Caudate nucleus (tissue), 63 donors: ENCODE measurements at places on chromosomes 5 and 9.

GRCh38 chr9:130896233-130897014 lies at the start of gene QRFP:
Gene QRFP, minus strand, starts transcription at chr9:130896812. Its CDS starts 2,974 bp downstream, at chr9:130893838.
- DNase-seq: no peak

DNA sequence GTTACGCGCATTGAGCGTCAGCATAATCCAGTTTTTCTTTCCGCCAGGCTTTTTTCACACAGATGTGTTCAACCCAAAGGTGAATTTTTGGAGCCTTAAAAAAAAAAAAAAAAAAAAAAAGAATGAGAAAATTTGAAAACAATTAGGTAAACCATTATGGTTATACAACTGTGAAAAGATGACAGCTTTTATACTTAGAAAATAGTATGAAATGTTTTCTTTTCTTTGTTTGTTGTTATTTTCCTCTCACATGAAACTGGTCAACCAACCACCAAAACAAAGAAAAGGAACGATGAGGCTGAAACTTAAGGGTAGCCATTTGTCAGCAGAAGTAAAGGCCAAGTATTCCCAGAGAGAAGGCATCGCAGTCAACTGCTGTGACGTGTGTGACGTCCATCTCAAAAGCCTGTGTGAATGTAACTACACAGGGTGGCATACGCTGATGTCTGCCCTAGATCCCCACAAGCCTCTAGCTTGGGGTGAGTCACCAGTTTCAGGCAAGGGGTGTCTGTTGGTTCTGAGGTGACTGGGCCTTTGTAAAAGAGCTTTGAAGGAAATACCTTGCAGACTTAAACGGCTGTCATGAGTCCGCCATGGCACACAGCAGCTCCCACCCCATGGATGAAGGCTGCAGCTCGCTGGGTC lies 182.9 kb downstream of the AOPEP start:
- no peak for DNase-seq

- no peak for DNase-seq
Observed at GRCh38 chr5:111242606-111243005, 18.4 kb downstream of the CAMK4 start.

DNA sequence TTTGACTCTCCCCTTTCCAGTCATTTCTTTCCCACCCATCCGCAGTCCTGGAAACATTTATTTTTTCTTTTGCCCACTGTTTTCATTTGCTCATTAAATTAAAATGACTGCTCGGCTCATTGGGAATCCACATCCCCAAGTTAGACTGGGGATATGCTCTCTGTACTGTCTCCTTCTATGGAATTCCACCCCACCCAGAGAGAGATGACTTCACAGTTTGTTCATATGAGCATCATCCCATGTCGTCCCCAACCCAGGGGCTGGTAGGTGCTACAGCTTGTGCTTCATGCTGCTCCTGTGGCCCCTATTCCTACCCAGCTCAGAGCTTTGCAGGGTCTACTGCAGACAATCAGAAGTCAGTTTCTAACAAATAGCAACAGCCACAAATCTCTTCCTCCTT lies 16.5 kb upstream of the RARS1 start:
- no peak for DNase-seq

DNA sequence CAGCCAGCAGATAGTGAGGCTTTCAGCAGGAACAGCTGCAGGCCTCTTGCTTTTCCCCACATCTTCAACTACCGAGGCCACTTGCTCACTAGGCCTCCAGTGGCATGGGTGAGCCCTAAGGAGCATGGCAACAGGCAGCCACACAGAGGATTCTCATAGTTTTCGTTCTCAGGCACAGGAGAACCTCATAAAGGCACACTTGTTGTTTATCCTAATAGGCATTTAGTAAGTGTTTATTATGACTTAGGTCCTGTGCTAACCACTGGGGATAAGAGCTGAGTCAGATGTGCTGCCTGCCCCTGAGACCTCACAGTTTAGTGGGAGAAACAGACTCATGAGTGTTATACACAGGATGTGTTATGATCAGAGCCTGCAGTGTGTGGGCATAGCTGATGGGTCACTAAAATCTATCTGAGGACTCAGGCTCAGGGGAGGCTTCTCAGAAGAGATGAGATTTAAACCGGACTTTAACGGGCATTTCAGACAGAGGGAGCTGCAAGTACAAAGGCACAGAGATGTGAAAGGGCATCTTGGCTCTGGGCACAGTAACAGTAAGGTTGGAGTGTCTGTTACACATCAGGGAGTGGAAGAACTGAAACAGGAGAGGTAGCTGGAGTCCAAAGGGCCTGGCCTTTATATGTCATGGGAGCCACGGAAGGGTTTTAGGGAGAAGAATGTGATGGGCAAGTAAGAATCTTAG lies 21.0 kb upstream of the HEMGN start:
- DNase-seq: no peak

- no peak for DNase-seq
Observed at GRCh38 chr9:136367296-136368145, 4.0 kb upstream of the DNLZ start.

DNA sequence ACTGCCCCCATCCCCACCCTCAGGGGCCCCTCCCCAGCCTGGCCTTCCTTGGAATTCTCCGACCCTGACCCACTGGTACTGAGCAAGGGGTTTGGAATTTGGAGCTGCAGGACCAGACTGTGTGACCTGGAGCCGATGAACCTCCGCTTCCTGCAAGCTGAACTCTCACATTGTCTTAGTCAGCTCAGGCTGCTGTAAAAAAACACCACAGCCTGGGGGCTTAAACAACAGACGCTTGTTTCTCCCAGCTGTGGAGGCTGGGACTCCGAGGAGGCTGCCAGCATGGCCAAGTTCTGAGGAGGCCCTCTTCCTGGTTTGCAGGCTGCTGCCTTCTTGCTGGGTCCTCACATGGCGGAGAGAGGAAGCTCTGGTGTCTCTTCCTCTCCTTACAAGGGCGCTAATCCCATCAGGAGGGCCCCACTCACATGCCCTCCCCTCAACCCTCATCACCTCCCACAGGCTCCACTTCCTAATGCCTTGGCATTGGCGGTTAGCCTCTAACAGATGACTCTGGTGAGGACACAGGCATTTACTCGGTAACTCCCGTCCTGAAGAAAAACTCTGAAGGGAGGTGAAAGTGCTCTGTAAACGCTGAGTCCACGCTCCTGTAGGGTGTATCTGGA lies 42.4 kb downstream of the C5orf15 start:
- DNase-seq: no peak
